ENCODE measurements at places on chromosomes 7 and 10.
A peak's percentile ranks its signal among the peaks of the same experiment; 100 is the strongest.

DNA sequence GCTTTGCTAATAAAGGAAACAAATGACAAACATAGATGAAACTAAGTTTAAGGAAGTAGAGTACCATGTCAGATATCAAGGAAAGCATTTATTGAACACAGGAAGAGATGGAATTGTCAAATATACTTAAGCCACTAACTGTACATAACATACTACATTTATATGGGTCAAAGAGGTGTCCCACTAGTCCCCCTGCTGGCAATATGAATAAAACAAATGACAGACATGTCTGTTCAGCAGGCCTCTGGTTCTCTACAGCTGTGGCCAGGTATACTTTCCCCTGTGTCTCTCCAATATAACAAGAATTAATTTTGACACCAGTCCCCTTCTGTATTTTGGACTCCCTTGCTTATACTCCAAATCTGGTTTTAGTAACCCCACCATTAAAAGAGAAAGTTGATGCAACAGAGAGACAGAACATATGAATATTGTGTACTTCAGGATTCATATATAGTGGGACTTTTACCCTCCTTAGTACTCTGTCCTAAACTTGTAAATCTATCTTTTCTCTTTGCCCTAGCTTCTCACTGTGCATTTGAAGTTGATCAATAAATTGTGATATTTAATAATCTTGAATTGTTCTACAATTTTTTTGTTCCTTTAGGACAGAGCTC is 42.9 kb downstream of the CD36 start:
- no peak for DNase-seq

DNA sequence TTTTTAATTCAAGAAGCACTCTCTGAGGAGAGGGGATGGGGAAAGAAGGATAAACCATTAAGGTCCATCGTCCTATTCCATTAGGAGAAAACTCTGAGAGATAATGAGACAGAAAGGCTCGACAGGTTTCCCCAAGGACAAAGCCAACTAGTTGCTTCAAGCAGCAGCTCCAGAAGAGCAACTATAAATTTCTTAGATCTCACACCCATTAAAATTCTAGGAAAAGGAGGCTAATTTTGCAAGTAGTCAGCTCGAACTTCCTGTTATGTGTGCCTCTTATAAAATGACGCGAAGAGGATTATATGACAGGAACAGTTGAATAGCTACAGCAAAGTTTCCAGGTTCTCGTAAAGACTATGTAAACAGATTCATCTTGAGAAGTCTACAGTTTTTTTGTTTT is 52.0 kb upstream of the ST8SIA6 start:
- no peak for DNase-seq

DNA sequence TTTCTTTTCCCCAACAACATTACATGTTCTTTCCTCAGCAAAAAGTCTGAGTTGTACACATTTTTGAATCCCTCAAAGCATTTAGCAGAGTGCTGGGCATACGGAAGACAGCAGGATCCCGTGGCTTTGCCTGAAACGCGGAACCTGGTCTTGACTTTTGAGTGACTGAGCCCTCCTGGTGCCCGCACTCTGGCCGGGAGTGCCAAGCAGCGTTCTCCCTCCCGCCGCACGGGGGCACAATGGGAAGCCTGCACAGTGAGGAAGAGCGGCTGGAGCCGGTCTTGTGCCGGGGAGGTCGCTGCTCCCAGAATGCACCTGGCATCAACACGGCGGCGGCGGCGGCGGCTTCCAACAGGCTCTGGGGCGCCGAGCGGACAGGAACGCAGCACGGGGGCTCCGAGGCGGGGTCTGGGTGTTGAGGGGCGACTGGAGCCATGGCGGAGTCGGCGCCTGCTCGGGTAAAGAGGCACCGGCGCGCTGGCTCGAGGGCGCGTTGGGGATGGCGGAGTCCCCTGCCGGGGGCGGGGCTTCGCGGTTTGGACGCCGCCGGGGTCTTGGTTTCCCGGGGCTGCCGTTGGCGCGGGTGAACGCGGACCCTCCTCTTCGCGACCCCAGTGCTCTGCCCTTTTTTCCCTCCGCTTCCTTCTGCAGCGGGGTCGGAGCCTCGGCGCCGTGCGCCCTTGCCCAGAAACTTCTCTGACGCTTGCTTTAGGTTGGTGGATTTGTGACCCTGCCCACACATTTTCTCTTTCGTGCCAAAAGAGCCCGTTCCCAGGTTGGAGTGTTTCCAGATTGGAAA is at the start of gene ZNF212:
ZNF212 (plus strand) TSS at position 307 of the 799 bp plus-strand sequence; CDS start at position 435, 128 bp downstream.
- DNase-seq: peak; percentile 85

DNA sequence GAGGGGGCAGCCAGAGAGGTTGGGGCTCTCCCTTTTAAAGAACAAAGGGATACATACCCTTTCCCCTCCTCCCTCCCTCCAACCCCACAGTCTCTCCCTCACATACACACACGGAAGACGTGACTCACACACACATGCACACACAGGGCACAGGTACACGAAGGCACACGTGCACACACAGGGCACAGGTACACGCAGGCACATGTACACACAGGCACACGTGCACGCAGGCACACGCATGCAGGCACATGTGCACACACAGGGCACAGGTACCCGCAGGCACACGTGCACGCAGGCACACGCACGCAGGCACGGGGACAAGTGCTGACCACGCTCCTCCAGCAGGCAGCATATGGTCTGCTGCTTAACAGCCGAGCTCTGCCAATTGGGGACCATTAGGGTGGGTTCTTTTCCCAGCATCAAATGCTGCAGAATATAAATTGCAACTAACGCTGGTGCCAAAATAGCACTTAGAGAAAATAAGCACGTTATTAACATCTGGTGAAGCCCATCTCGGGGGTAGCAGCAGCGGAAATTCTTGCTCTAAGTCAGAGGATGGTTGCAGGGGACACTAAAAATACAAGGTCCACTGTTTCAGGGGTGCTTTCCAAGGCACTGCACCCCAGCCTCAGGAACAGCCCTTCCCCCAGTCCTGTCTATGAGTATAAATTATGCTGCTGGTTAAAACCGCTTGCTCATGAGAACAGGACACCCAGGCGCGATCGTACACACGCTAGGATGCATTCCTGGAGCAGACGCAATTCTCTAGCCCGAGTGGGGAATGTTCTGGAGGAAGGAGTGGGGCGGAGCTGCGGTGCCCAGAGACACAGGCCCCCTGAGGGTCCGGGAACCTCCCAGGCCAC is 55.2 kb upstream of the TNRC18 start:
- DNase-seq: no peak

DNA sequence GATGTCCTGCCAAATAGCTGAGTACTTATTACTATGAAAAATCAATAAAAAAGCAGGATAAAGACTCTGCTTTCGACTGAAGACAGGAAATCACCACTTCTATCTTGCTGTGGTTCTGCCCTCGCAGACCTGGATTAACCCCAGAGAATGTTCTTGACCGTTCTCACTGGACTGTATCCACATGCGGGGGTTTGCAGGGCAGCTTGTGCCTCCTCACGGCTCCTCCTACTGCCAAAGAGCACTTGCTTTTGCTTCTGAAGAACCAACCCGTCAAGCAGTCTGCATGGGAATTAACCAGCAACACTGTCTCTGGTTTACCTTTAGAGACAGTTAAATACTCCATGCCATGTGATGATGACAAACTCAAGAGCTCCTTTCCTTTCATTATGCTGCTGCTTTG is 184.0 kb downstream of the GFRA1 start:
- DNase-seq: no peak

GRCh38 chr7:77825131-77825530 is 26.6 kb downstream of the PHTF2 start:
- DNase-seq: no peak

DNA sequence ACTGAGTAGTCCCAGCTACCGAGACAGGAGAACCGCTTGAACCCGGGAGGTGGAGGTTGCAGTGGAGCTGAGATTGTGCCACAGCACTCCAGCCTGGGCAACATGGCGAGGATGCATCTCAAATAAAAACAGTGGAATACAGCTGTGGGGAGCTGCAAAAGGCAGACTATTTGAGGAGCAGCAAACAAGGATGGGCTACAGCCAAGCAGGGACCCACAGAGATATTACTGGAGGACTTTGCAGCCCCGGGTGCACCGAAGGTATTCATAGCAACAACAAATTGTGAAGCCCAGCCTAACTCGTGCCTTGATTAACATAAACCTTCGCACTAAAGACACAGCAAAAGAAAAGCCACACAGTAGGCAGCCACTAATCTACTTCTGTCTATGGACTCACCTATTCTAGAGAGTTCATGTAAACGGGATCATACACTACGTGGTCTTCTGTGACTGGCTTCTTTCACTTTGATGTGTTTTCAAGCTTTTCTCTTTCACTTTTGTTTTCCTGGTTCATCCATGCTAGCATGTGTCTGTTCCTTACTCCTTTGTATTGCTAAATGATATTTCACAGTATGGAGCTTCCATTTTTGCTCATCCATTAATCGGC is 34.0 kb downstream of the PODXL start:
- no peak for DNase-seq

GRCh38 chr10:19048891-19049290 is 290 bp downstream of the MALRD1 start:
- no peak for DNase-seq
